Muscle of arm (tissue), 14 donors: ENCODE measurements at places on chromosomes 11 and 22. TPM values are rescaled to one million over a fixed set of nuclear protein-coding genes. Genes with fewer than 3 reads are reported as not detected.

- DNase-seq, result no peak
Measured at GRCh38 chr22:32364210-32364609, 6.5 kb downstream of the RFPL3 start.

GRCh38 chr11:59459916-59460315 lies 3.2 kb downstream of the OR4D6 start:
- peak; percentile 29 for DNase-seq

- no peak for DNase-seq
Measured at GRCh38 chr11:46143049-46143806, 22.0 kb upstream of the PHF21A start.

GRCh38 chr11:16082095-16083055 lies 274.0 kb downstream of the SOX6 start:
- peak; percentile 46 for DNase-seq

- no peak for DNase-seq
Measured at GRCh38 chr22:38112381-38112780, 1.9 kb upstream of the BAIAP2L2 start.

- DNase-seq, result no peak
Measured at GRCh38 chr11:58992489-58992888, 53.2 kb downstream of the GLYATL1 start.

The HEPN1 gene
- not detected for polyA plus RNA-seq

The JHY gene
- not detected for polyA plus RNA-seq

The NAALAD2 gene
- polyA plus RNA-seq, result 11.8 TPM

The ANO5 gene
- 18.0 TPM for polyA plus RNA-seq

The PDXP gene
- polyA plus RNA-seq, result 19.2 TPM

The ESAM gene
- polyA plus RNA-seq, result 53.6 TPM

The ATL3 gene
- polyA plus RNA-seq, result 15.1 TPM
